Aorta (tissue), 5 donors: ENCODE measurements at places on chromosomes 4 and X.

DNA sequence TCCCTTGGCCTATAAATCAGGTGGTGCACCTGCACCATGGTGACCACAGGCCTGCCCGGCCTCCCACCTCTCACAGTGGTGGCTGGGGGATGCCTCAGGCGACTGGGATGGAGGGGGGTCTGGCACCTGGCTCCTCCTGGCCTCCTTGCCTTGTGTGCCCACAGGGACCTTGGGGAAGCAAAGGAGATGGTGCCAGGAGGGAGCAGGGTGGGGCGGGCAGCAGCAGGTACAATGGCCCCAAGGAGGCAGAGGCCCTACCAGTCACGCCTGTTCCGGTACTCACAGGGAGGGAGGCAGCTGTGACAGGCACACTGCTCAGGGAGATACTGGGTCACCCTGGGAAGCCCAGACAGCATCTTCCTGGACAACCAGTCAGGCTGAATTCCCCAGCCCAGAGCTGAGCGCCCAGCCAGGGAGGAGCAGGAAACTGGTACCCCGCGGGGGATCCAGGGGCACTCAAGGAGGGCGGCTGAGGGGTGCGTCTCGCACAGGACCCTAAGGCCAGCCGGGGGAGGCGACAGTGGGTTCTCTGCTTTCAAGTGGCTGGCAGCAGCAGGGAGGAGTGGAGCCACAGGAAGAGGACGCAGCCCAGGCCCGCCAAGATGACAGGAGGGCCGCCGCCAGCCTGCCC, 1.2 kb upstream of the TREX2 start:
- DNase-seq: no peak

DNA sequence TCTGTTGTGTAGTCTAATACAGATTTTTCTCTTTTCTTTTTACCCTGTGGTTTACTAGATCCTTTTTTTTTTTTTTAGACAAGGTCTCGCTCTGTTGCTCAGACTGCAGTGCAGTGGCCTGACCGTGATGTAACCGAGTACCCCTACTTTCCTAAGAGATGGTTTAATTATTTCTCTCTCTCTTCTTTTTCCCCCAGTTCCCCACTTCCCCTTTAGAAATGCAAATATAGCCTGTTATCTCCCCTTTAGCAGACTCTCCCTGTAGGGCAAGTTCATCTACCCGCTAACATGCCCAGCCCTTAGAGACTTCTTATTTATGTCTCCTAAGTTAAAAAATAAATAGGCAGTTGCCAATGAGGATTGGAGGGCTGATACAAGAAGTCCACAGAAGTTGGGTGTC, 4.5 kb downstream of the SNX25 start:
- DNase-seq: no peak

DNA sequence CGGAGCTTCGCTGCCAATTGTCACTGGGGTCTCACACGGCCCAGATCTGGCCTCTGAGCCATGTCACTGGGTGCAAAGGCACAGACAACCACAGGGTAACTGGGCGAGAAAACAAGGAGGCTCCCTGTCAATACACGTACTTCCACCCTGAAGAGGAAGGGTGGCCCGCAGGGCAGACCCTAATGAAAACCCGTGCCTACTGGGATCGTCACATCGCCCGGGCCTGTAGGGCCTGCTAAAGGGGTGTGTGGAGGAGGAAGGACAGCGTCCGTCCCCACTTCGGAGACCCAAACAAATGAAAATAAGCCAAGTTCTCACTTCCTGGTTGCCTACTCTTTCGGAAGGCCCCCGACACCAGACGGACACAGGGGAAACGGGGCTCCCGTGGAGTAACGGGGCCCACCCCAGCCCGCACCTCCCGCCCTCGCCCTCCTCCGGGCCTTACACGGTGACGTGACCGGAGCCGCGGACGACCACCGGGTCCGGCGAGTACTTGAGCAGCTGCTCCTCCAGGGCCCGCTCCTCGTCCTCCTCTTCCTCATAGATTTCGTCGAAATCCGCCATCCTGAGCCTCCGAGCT, 578 bp downstream of the CHIC2 start:
- peak; percentile 65 for DNase-seq

DNA sequence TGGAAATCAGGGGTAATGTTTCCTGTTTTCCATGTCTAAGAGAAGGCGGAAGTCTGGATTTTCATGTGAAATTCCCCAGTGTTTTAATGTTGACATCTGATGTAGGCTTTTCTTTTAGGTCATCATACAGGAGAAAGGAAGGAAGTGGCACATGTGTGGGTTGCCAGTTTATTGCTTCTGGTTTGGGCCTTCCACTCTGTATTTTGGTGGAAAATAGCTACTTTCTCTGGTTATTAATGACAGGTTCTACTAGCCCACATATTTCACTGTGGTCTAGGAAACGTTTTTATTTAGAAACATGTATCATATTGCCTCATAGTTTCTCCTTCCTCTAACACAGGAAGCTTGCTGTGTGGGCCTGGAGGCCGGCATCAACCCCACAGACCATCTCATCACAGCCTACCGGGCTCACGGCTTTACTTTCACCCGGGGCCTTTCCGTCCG, 7.2 kb downstream of the PDHA1 start:
- DNase-seq: no peak

- no peak for DNase-seq
Measured at GRCh38 chr4:10965196-10965595, 280.6 kb upstream of the CLNK start.
